ENCODE measurements at places on chromosomes 1 and 21.
A peak's percentile ranks its signal among the peaks of the same experiment; 100 is the strongest.

- no peak for DNase-seq
These were observed 43.0 kb downstream of the PLXNA2 start for GRCh38 chr1:208201229-208201628.

DNA sequence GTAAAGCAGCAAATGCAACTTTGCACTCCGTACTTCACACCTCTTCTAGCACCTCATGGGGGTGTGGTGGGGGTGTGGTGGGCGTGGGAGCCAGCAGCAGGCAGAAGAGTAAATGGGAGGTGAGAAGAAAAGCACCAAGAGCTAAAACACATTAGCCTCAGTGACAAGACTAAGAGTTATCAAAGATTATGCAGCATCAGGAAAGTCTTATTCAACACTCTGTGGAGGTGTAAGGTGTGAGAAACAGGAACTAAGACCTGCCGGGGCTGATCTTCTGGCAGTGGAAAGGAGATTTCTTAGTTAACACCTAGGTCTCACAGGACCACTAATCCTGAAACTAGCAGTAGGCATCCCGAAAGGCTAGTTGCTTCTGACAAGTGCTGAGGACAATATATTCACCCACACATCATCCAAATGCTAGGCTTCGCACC lies 9.9 kb downstream of the TGFBR3 start:
- DNase-seq: peak; percentile 58

DNA sequence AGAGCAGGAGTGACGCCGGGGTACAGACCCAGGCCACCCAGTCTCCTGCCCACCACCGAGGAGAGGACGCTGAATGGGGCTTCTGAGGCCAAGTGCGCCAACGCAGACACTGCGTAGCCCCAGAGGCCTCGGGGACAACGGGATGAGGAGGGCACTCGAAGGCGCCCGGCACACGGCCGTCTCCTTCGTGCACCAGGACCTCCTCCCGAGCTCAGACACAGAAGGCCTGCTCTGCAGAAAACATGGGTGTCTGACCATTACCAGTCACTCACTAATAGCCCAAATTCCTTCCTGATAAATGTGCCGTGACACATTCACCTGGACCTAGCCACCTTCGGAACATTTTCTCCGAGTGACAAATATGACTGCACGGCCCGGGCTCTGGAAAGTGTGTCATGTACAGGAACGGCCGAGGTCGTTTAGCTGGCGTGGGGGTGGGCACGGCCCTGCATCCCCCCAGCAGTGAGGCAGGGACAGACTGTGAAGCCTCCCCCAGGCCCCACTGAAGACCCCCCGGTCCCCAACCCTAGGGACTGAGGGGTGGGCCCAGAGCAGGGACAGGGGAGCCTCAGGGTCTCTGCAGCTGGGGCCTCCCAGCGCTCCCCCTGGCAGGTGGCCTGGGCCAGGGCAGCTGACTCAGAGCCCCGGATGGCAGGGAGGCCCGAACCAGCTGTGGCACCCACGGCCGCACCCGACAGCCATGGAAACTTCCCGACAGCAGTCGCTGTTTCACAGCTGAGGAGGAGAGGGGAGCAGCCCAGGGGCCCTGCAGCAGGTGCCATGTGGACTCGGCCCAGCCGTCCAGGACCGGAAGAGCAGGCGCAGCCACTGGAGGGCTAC lies 16.7 kb upstream of the COL6A2 start:
- DNase-seq: peak; percentile 9

- DNase-seq: no peak
These were observed 4.1 kb downstream of the KRTAP13-4 start for GRCh38 chr21:30434033-30434631.

- no peak for DNase-seq
These were observed at the start of gene THBS3 for GRCh38 chr1:155207806-155208540. TSS of gene THBS3 (minus strand) at chr1:155207897. CDS start at chr1:155207876, 21 bp downstream.

DNA sequence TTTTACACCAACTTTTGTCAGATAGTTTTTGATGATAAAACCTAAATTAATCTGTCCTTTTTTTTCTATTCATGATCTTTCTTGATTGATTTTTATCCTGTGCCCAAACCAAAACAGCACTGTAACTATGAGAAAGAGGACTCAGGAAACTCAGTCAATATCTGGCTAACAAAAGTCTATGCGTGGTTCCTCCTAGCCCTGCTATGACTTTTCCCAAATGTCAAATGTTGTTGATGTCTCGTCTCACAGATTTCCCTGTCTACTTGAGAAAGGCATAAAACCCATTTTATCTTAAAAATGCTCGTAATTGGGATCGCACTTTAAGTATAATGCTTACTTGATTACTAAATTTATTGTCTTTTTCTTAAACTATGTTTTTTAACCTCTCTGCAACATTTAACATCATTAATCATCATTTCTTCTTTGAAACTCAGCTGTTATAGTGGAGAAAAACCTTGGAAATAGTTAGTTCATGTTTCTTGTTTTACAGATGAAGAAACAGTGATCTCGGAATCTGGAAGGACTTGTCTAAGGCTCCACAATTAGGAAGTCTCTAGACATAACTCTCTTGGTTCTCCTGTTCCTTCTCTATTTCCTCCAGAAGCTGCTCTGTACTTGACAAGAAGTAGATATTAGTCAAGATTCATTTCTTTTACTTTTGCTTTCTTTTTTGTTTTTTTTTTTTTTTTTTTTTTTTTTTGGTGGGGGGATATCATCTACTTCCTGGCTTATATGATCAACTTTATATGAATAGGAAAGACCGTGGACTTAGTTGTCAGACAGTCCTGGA lies 26.2 kb upstream of the PTPRC start:
- no peak for DNase-seq

GRCh38 chr1:3727042-3727824 lies 25.0 kb upstream of the CCDC27 start:
- DNase-seq: no peak

DNA sequence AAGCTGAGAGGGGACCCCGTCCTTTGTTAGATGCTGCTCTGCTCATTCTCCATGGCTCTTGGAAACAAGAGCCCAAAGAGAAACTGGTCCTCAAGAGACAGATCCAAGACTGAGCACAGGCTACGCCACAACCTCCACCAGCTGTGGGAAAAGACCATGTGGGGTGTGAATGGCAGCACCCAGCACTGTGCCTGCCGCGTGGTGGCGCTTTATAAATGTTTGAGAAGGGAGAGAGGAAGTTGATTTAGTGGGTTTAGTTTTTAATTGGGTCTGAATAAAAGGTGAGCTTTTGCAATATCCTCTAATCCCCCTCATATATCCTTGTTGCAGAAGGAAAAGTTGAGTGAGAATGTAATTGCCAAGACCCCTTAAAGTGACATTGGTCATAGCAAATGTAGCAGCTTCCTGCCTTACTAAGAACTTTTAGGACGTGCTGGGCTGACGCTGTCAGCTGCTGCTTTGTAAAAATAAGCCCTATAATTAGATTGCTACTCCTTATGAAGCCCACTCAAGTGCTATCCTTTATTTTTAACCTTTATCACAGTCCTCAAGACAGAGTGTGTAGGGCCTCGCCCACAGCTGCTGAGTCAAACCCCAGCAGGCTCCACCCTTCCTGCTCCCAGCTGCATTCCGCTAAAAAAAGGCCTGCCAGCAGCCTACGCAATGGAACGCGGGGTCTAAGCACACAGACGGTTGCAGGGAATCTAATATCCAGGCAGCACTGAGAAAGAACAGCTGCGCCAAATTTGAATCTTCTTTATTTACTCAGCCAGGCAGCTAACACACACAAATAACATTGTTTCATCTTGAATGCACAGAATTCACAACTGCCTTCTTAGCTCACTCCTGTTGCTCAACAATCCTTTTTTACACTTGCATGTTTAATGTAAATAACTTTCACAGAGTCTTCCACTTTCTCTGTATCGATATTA lies 47.4 kb upstream of the PRDX6 start:
- peak; percentile 71 for DNase-seq

DNA sequence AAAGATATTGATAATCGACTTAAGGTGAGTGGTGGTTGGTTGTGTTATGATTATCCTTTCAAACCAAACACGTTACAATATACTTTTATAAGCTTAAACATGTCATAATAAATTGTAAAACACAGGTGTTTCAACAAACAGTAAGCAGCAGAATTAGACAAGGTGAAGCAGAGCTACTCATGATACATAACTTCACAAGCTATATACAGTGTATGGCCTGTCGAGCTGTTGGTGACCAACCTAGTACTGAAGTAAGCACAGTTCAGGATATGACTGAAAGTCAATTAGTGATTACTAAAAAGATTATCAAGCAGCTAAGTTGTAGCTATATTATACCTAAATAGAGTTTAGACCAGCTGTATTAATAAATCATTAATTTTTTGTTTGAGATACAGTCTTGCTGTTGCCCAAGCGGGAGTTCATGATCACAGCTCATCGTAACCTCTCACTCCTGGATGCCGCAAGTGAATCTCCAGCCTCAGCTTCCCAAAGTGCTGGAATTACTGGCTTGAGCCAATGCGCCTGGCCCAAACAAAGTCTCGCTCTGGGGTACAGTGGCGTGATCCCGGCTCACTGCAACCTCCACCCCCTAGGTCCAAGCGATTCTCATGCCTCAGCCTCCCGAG lies 148.1 kb downstream of the EIF4G3 start:
- DNase-seq: no peak

DNA sequence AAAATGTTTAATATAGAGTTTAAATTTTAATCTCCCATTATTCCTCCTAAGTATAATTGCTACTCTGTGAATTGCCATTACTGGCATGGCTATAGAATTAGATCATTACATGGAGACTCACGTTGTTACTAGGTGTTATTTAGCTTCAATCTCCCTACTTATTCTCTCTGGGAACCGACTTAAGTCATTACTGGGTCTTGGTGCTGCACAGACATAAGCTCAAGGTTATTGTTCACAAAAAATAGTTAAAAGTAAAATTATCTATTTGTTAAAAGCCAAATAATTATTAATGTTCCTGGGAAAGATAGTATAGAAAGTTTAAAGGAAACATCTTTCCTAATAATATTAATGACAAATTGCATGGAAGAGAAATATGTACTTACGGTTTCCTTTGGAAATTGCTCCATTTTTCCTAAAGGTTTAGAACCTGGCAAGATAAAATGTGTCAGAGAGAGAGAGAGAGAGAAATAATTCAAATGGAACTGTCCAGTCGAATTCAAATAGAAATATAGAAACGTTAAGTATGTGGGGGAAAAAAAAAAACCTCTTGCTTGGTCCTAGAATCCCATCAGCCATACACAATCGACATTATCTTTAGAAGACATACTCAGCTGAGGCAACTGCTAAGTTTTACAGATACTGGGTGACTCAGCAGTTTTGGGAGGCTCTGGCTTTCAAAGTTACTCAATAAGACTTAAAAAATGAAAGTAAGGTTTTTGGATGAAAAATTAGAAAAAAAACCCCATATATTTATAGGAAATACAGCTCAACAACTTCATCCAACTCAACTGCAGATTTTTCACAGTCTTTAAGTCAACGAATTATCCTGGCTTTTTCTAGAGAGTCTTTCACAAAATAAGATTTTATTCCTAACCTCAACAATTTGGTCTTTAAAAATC lies at the start of gene SPTA1:
Gene SPTA1 (minus strand): TSS at position 605 of the 899 bp plus-strand sequence. CDS start 198 bp downstream, at position 407.
- no peak for DNase-seq

GRCh38 chr1:225441314-225442122 lies 13.7 kb upstream of the LBR start:
- DNase-seq: peak; percentile 15

DNA sequence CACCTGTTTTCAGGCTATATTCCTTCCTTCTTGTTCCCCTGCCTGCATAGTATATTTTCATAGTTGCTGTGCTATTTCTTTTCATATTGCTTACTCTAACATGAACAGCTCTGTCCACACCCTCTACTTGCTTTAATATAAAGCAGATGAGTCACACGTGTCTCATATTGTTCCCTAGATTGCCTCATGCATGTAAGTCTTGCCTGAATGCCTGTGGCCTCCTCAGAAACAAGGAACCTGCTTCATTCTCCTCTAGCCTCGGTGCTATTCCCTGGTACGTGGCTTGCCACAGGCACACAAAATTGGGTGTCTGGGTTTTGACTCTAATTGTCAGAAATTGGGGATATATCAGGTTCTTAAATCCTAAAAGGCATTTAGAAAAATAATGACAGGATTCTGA lies 16.5 kb upstream of the PKP1 start:
- no peak for DNase-seq

DNA sequence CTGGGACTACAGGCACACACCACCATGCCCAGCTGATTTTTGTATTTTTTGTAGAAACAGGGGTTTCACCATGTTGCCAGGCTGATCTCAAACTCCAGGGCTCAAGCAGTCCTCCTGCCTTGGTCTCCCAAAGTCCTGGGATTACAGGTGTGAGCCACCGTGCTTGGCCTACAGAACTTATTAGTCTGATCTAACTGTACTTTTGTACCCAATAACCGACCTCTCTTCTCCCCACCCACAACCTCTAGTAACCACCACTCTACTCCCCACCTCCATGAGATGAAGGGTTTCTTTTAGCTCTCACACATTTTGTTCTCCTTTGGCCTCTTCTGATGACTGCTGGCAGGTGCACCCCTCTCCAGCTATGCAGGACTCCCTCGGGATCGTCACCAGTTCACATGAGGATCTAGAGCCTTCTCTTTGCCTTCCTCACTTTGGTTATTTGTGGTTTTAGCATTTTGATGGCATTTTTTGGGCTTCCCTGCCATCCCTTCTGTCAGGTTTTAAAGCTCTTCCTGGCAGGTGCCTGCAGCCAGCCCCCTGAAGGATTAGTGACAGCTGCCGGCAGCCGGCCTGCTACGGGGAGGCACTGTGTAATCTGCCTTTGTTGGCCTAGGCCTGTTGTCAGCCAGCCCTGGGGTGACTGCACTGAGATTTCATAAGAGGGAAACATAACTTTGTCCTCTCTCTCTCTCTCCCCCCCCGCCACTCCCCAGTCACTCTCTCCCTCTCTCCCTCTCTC lies 99.8 kb upstream of the ATP1A1 start:
- no peak for DNase-seq

GRCh38 chr1:209387271-209387968 lies 196.1 kb upstream of the CAMK1G start:
- DNase-seq: no peak

GRCh38 chr1:113191579-113192076 lies 118.6 kb downstream of the LRIG2 start:
- no peak for DNase-seq

GRCh38 chr1:202452508-202452907 lies 104.0 kb downstream of the PPP1R12B start:
- no peak for DNase-seq

GRCh38 chr1:161259345-161259702 lies 779 bp downstream of the PCP4L1 start:
- DNase-seq: no peak

DNA sequence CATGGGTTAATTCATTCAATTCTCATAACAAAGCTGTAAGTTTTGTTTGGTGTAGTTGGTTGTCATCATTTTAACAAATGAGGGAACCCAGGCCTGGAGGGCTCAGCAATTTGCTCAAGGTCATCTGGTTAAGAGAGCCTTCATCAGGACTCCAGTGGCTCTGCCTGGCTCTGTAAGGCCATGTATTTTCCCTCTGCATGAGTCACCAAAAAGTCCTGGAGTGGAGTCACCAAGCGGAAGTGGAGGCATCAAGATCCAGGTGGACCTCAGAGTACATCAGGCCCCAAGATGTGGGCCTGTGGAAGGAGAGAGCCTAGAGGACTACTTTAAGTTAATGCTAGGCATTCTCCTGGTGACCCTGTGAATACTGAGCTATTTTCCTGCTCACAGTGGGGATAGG lies 30.0 kb upstream of the RBM15 start:
- DNase-seq: no peak

- no peak for DNase-seq
These were observed 32.8 kb upstream of the SCMH1 start for GRCh38 chr1:41274752-41275545.
